ENCODE measurements at places on chromosomes 4 and X.
A peak's percentile ranks its signal among the peaks of the same experiment; 100 is the strongest.

- no peak for DNase-seq
These were observed 7.6 kb downstream of the FAT4 start for GRCh38 chr4:125322366-125322730.

DNA sequence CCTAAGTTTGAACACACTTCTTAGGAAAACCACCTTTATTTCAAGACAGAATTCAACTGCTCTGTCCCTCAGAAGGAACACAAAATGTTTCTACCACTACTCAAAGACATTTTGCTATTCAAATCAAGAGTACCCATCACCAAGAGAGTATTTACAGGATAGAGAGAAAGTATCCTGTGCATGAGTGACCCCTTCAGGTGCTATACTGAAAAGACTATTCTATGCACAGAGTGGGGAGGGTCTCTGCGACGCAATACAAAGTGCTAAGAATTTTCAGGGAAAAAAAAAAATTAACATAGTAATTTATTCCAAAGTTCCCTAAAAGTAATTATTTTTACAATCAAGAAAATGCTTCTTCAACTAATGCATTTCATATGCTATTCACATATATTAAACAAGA is 346.4 kb upstream of the FAM241A start:
- DNase-seq: no peak

DNA sequence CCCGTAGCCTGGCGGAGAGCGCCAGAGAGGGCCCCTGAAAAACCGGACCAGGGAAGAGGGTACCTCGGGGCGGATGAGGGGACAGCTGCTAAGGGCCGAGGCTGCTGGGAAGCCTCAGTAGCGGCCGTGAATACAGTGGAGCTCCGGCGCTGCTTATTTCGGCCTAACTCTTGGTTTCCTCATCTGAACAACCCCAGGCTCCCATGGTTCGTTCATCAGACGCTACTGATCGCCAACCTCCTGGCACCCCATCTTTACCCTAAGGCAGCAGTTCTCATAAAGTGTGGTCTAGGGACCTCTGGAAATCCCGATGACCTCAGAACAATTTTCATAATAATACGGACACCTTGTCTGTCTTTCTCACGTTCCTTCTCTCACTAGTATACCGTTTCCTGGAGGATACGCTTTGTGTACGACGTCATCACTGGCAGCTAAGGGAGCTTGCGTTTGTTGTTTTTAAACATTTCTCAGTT is 645 bp upstream of the RAB28 start:
- peak; percentile 10 for DNase-seq

GRCh38 chr4:79687006-79687405 is 279.0 kb upstream of the GK2 start:
- no peak for DNase-seq

GRCh38 chr4:32117693-32118092 is 1397.5 kb downstream of the PCDH7 start:
- DNase-seq: no peak

- DNase-seq: peak; percentile 1
These were observed 756.1 kb downstream of the SH3BGRL start for GRCh38 chrX:81957900-81958545.

- no peak for DNase-seq
These were observed 130.6 kb downstream of the UGT8 start for GRCh38 chr4:114729068-114729738.

- no peak for DNase-seq
These were observed 23.6 kb downstream of the CPE start for GRCh38 chr4:165402375-165402774.

GRCh38 chr4:20995610-20996009 is 295.4 kb downstream of the PACRGL start:
- DNase-seq: no peak

DNA sequence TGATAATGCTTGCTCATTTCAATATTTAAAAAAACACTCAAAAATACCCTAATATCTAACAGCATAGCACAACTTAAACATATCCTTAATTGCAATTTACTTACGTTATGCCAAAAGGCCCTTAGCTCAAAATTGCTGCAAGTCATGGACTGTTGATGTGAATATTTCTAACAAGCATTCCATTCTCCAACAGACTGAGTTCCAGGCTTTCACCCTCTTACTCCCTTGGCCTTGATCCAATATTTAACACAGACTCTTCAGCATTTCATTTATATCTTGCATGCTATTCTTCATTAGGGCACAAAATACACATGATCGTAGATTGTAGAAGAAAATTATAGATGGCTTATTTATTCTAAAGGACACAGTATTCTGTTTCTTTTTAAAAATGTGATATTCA is 96.5 kb downstream of the RNF150 start:
- no peak for DNase-seq

DNA sequence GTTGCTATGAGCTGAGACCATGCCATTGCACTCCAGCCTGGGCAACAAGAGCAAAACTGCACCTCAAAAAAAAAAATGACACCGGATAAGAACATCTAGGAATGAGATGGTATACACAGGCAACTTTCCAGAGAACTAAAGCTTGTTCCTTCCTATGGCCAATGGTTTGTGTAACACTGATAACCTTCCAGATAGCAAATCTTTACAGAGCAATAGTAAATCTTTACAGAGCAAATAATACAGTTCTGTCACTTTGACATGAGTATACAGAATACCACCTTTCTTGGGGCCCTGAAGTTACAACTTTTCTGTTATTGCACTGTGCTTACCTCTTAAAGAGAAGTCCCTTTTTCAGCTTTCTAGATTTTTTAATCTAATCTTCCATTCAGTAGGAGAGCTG is 91.6 kb downstream of the CD99L2 start:
- no peak for DNase-seq

DNA sequence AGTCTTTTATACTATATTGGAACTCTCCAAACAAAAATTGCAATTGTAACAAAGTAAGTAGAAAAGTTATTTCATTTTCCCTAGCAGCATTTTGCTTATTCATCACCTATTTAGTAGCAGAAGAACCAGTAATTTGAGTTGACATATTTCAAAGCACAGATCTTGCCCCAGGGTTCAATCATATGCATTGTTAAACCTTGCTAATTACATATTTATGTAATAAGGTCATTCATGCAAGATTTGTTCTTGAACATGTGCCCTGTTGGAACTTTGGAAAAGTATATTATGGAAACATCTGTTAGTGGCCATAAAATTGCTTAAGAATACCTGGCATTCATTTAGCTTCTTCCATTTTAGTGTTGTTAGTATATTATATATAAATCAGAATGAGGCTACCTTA is 191.7 kb downstream of the TLL1 start:
- DNase-seq: no peak

- no peak for DNase-seq
These were observed 544.7 kb upstream of the NR3C2 start for GRCh38 chr4:148986951-148987350.

GRCh38 chr4:159048166-159048886 is 54.6 kb upstream of the RAPGEF2 start:
- DNase-seq: no peak

GRCh38 chrX:118736394-118737010 is 9.1 kb downstream of the IL13RA1 start:
- DNase-seq: no peak

All from CD4-positive, alpha-beta T cell treated with Interleukin-6 at 100 ng/mL for 8 hours (primary cell).